NCI-H1092 (cell line): ENCODE measurements at places on chromosomes 4 and X.
A peak's percentile ranks its signal among the peaks of the same experiment; 100 is the strongest.

DNA sequence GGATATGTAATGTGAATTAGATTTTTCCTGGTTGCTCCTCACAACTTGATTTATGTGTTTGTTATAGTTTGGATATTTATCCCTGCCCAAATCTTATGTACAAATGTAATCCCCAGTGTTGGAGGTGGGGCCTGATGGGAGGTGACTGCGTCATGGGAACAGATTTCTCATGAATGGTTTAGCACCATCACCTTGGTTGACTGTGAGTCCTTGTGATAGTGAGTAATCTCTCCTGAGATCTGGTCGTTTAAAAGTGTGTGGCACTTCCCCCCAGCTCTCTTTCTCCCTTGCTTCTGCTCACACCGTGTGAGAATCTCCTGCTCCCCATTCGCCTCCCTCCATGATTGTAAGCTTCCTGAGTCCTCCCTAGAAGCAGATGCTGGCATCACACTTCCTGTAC, 2.2 kb downstream of the MID2 start:
- no peak for DNase-seq

DNA sequence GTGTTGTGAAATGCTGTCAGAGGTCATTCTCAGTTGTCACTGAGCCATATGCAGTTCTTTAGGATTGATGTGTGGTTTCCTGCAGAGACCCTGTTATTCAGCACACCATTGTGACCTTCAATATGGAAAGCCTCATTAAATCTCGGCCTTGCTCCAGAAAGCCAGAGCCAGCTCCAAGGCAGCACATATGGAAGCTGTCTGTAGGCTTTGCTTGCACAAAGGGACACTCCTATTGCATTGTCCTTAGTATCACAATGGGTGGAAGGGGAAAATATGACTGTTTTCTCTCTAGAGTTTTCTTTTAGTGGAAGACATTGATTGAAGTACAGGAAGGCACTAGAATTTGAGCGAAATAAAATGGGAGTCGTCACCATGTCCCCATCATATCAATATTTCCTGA, 179.0 kb downstream of the CEP135 start:
- DNase-seq = no peak

DNA sequence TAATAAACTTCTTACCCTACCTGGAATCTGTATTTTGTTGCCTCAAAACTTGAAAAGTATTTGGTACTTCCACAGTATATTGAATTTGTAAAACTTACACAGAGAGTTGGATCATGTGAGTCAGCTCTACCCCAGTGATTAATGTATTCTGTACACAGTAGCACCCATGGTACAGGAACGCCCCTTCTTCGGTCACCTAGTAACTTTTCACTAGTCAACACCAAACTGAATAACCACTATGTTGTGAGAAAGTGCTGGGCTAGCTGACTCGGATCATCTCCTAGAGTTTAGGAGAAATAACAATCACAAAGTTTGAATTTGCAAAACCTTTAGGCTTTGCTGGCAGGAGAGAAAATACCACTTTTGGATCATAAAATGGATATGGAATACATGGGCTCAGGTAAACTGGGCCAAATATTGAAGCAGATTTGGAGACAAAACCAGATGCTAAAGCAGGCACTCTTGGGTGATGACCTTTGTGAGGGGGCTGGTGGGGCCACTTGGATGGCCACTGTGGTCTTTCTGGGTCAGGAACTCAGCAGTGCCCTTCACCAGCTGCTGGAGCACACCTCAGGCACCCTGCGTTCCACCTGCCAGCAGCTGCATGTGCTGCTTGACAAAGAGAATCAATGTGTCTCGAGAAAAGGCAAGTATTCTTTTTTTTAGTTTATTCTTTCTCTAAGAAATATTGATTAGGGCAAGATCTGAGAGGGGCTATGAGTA, at the start of gene DTHD1:
DTHD1 (plus strand) TSS at position 233 of the 723 bp plus-strand sequence; CDS start at position 376, 143 bp downstream.
- DNase-seq = no peak

GRCh38 chr4:71595576-71596108, 188.2 kb downstream of the GC start:
- DNase-seq = peak; percentile 86

GRCh38 chr4:106898621-106899230, 137.4 kb downstream of the DKK2 start:
- no peak for DNase-seq

DNA sequence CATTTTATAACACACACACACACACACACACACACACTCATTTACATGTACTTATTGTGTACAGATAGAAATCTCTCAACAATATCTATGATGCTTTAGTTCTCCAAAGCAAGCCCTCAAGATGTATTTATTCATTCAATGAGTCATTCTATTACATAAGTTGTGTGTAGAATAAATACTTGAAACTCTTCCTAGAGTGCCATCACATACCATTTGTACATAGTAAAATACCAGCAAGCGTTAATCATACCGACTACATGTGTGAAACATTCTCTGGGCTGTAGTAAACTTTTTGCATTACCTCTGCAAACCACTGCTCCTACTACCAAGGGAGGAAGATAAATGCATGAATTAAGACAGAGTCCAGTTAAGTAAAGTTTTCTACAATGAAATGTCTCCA, 70.9 kb downstream of the EPHA5 start:
- DNase-seq = no peak

GRCh38 chr4:56870946-56871345, 36.8 kb upstream of the REST start:
- peak; percentile 58 for DNase-seq

GRCh38 chr4:79886557-79886956, 186.5 kb downstream of the ANTXR2 start:
- no peak for DNase-seq

GRCh38 chrX:106725931-106726330, 570 bp upstream of the RNF128 start:
- no peak for DNase-seq

DNA sequence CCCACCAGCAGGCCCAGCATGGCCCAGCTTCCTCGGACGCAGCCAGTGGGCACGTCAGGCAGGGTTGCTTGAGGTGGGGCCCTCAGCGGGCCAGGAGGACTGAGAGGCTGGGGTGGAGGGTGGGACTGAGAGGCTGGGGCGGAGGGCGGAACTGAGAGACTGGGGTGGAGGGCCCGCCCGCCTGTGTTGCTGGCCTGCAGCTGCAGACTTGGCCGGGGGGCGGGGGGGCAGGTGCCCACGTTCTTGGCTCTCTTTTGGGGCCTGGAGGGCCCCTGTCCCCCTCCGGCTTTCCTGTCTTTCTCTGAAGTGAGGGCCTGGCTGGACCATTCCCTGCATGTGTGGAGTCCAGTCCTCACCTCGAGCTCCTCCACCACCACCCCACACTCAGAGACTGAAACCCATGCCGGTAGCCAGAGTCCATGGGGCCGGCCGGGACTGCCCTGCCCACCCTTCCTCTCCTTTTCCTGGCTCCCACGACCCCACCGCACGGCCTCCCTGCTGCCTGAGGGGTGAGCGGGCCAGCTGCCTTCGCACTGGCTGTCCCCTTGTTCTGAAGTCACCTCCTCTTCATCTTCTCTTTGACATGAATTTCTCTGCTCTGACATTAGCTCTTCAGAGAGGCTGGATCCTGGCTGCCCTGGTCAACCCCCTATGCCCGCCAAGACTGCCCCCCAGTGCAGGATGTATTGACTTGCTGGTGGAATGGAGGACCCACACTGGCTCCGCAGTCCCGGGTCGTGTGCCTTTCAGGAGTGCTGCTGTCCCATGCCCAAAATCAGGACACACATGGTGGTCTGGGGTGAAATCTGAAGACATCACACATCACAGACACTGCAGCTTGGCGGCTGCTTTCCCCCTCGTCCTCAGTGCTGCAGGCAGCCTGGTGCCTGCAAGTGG, 10.1 kb upstream of the NKX1-1 start:
- no peak for DNase-seq

DNA sequence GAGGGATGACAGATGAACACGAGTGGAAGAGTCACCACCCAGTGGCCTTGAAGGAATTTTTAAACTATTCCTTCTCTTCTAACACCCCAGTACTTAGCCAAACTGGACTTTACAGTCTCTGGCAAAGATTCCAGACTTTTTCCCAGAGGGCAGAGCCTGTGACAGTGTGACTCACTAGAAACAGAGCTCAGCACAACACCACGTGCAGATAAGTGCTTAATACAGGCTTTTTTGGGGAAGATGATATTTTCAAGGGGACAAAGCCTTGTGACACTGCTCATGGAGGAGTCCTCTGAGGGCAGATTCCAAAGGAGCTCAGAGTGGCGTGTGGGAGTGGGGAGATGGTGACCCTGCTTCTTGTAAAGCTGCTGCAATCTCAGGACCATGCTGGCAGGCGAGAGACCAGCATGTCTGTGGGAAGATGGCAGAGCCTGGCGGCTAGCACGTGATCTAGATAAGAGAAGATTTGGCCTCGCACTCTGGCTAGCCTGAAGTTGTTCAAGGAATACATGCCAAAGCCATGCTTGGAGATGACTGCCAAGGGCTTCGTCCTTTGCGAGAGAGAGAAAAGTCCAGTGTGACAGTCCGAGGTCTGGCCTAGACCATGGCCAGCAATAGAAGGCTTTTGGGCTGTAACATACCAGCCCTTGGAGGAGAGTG, 2.4 kb downstream of the RAB33A start:
- no peak for DNase-seq

GRCh38 chrX:119189115-119189514, 47.0 kb upstream of the PGRMC1 start:
- DNase-seq = no peak

- DNase-seq = no peak
Observed at GRCh38 chrX:69961365-69962072, 88.2 kb downstream of the AWAT2 start.

DNA sequence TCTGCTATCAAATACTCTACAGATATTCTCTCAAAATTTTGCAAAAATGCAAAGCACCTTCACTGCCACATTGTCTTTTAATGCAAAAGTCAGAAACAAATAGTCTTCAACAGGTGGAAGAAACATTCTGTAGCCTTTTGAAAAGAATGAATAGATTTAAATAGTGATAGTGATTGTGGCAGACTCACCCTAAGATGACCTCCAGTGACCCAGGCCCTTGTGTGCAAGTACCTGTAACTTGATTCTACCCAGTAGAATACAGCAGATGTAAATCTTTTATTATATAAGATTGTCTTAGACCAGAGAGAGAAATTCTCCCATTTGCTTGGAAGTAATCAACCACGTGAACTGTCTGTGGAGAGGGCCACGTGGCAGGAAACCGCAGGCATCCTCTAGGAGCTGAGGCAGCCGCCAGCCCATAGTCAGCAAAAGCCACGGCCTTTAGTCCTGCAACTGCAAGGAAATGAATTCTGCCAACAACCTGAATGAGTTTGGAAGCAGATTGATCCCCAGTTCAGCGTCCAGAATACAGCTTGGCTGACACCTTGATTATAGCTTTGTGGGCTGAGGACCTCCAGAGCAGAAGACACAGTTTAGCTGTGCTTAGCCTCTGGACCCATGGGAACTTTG, 272.5 kb downstream of the ARHGAP10 start:
- DNase-seq = no peak

DNA sequence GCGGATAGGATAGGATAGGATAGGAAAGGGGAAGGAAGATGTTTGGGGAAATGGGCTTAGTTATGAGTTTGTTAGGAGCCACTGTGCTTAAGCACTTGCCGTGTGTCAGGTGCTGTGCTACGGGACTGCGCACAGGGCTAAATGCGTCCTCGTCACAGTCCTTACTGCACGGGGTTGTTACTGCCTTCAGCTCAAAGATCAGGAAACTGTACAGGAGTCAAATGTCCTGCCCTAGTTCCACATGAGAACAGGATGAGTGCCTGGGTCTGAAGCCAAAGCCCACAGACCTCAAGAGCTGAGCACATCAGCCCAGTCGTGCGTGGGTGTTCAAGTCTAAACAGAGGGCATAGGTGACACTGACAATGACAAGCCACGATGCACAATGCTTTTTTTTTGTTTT, 15.0 kb downstream of the ACSL1 start:
- no peak for DNase-seq

GRCh38 chr4:948101-948935, 16.1 kb downstream of the TMEM175 start:
- DNase-seq = no peak

DNA sequence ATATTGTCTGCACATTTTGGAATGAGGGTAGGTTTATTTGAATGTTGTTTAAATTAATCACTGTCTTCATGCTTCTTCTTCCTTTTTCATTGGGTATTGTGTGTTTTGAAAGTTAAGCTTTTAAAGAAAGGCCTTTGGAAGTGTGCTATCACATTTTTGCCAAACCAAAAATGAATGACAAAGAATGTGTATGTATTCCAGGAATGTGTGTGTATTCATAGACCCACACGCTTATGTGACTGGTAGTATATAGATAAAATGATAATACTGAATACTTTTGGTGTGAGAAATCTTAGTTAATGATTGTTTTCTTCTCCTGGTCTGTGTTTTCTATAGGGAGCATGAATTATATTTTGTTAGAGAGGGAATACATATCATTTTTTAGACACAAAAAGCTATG, 404.4 kb downstream of the TLL1 start:
- DNase-seq = no peak

DNA sequence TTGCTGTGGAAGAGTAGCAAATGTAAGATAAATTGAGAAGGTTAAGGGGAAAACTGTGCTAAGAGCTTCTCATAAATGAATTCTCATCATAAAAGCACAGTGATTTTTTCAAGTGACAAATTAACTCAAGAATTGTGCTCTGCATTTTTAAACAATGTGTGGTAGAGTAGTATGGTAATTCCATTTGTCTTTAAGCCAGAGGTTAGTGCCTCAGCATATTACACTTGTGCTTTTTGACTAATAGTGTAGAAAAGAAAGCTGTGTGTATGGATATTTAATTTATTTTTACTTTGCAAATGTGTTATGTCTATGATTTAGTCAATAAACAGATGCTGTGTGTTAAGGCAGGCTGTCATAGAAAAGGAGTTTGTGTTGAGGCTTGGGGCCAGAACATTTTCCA, 61.0 kb downstream of the FHIP1A start:
- DNase-seq = no peak

GRCh38 chr4:107991945-107992630, 2.4 kb downstream of the HADH start:
- no peak for DNase-seq

DNA sequence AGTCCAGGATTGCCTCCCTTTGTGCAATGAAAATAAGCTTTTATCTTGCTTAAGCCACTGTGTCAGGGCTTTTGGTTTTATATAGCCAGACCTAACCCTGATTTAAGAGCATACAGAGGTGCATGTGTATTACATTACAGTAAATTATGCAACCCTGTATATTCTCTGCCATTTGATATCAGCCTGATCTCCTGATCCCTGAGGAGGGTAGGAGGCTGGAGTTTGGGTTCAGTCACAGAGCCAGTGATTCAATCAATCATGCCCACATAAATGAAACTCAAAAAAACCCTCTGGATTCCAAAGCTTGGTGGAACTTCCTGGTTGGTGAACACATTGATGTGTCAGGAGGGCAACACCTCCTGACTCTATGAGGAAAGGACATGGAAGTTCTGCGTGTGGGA, 7.3 kb upstream of the KLHL8 start:
- DNase-seq = no peak

GRCh38 chr4:166972071-166972470, 262.2 kb downstream of the SPOCK3 start:
- DNase-seq = no peak
